GM06990 (cell line): ENCODE measurements at places on chromosomes 11 and 22.
A peak's percentile ranks its signal among the peaks of the same experiment; 100 is the strongest.

DNA sequence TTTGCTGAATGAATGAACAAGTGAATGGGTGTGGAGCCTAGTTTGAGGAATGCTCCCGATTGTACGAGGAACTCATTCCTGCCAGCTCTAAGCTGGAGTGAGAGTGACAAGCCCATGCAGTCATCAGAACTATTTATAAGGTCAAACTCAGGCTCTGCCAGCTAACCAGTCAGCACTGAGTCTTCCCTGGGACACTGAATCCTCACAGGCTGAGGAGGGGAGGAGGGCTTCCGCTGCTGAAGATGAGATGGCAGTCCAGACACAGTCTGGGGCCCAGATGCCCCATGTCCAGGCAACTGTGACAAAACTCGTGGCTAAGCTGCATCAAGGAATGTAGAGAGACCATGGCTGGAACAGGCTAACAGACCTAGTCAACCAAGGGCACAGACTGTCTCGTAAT lies 4.0 kb downstream of the LRP4 start:
- DNase-seq = no peak

DNA sequence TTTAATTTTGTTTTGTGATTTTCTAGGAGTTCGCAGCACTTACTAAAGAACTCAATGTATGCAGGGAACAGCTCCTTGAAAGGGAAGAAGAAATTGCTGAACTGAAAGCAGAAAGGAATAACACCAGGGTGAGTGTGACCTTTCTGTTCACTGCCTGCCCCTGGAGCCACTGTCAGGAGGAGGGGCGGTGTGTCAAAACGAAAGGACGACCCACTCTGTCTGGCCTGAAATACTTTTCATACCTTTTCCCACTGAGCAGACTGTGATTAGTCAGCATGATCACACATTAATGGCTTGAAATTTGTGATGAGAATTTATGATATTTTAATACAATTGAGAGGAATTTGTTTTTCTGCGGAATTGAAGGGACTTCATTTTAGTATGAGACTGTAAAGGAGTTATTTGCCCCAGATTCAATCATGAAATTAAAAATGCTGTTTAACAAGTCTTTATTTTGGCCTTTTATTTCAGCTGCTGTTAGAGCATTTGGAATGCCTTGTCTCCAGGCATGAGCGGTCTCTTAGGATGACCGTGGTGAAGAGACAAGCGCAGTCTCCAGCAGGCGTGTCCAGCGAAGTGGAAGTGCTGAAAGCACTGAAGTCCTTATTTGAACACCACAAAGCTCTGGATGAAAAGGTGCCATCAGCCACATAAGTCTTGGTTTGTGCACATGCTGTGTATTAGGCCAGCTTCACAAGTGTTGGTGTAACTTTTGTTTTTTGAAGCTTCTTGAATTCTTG lies 54.1 kb downstream of the PPFIA1 start:
- peak; percentile 30 for DNase-seq

DNA sequence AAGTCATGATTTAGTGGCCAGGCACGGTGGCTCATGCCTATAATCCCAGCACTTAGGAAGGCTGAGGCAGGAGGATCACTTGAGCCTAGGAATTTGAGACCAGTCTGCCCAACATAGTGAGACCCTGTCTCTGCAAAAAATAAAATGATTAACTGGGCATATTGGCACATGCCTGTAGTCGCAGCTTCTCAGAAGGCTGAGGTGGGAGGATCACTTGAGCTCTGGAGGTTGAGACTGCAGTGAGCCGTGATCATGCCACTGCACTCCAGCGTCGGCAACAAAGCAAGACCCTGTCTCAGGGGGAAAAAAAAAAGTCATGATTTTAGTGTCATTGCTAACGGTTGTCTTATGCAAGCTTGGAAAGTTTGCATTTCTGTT lies 11.9 kb downstream of the UBE2L3 start:
- no peak for DNase-seq

GRCh38 chr11:113319085-113319484 lies 4.7 kb downstream of the TTC12 start:
- DNase-seq = no peak

DNA sequence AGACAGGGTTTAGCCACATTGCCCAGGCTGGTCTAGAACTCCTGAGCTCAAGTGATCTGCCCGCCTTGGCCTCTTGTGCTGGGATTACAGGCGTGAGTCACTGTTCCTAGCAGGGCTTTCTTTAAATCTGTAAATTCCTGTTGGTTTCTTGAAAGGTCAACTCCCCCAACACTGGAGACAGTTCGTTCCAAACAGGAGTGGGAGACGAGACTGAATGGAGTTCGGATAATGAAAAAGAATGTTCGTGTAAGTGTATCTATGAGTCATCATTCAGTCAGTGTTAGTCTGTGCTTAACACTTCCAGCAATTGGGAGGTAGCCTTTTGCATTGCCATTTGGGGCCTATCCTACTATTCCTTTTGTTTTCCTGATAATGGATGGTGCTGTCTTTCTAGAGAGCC lies 10.0 kb upstream of the BACE1-AS start:
- DNase-seq = no peak

DNA sequence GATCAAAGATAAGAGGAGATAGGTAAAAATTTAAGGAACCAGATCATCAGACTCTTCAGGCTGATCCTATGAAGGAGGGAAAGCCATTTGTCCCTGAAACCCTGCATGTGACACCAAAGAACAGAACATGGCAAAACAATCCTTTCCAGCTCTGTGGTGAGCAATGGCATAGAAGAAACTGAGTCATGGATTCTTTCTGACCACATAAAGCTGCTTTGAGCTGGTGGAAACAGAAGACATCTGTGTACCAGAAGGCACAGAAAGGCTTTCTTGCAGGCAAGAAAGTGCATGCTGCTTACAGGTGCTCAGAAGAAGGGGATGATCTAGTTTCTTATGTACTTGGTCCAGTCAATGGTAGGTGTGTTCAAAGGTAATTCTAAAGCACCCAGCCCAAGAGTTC lies 45.0 kb upstream of the APOA1 start:
- no peak for DNase-seq
